ENCODE measurements at places on chromosomes 1 and 21.

DNA sequence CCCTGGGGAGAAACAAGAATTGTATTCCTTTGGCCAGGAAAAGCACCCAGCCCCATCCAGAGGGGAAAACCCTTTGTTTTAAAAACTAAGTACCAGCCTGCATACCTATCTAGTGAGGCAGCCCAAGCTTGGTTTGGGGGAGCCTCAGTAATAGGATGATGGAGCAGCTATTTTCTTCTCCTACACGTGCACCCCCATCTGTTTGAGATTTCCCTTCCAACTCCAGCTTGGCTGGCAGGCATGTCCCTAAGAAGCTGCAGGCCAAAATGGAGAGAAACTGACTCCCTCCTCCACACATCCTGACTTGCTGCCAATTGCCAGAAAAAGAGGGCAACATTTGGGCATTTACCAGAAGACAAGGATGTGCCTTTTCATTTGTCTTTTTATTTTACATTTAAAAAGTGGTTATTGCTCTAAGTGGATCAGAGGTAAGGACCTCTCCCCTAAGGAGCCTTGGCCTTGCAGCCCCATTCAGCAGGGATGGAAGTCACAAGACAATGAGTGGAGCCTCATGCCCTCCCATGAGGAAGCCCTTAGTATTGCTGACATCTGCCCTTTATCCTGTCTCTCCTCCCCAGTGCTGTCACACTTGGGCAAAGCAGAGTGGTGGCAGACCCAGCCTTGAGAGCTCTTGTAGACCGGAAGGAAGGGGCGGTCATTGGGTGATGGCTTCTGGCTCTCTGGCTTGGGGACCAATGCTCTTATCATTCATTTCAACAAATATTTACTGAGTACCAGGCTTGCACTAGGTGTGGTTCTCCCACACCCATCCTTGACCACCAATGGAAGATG, 8.6 kb downstream of the FNDC5 start:
- no peak for DNase-seq

GRCh38 chr1:226987623-226988333, 47.7 kb downstream of the COQ8A start:
- no peak for DNase-seq

DNA sequence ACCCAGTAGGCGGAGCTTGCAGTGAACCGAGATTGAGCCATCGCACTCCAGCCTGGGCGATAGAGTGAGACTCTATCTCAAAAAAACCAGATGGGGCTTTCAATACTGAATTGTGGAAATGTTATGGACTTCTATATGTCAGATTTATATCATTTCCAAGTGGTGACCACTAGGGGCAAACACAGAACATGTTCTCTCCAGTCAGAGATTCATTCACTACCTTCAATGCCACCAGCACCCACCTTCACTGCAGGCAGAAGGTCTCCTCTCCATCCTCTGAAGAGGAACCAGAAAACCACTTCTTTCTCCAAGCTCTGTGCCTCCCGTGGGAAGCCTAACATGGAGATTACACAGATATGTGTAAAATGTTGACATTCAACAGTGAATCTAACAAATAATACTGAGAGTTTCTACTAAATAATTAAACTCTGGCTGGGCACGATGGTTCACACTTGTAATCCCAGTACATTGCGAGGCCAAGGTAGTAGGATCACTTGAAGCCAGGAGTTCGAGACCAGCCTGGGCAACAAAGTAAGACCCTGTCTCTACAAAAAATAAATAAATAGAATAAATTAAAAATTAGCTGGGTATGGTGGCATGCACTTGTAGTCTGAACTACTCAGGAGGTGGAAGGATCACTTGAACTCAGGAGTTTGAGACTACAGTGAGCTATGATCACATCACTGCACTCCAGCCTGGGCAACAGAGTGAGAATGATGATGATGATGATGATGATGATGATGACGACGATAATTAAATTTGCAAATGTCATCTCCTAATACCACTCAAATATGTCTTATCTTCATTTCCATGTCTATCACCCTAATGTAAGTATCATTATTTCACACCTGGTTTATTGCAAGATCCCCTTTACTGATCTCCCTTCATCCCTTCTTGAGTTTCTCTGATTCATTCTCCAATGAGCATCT, 151.1 kb downstream of the ZNF281 start:
- peak; percentile 24 for DNase-seq

DNA sequence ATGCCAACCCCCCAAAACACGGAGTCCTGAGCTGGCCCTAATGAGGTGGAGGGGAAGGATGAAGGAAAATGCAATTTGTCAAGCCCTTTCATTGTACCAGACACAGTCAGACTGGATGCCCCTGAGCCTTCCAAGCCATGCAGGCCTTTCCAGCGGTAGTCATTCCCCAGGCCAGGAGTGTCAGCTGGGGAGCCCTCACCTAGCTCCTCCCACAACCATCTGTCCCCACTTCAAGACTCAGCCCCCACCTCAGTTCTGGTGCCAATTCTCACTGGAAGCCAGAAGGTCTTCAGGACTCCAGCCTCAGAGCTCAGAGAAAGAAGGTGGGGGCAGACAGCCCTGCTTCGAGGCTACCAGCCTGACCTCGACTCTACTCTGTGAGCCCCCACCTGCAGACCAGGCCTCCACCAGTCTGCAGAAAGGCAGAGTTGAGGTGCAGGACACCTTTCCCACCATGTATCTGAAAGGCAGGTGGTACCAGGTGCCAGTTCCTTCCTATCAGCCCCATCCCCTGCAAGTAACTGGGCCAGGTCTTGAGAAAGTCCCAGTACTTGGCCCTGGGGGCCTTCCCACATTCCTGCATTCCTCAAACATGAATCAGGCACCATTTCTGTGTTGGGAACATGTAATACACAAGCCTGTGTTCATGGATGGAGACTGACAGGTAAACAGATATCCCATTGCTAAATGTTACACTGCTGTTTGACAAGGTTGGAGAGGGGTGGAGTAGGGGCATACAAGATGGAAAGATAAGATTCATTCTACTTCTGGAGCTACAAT, 180.6 kb upstream of the EDN2 start:
- no peak for DNase-seq

DNA sequence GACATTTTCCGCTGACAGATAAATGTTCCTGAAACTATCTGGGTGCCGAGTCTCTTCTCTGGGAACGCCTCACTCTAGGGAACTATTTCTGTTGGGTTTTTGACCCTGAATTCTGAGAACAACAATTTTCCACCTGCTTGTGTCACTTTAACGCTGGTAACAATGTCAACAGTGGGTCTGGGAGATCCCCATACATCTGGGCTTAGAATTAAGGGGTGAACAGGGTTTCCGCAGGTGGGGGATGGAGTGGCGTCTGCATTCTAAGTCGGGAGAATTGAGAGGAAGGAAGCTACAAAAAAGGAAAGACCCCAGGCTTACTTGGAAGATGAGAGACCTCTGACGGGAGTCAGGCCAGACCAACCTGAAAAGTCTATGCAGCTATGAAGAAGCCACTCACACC, 8.7 kb downstream of the CD247 start:
- DNase-seq: peak; percentile 45

GRCh38 chr1:175878775-175879174, 135.4 kb upstream of the TNR start:
- no peak for DNase-seq

GRCh38 chr1:223343692-223344091, 20.3 kb downstream of the SUSD4 start:
- no peak for DNase-seq

DNA sequence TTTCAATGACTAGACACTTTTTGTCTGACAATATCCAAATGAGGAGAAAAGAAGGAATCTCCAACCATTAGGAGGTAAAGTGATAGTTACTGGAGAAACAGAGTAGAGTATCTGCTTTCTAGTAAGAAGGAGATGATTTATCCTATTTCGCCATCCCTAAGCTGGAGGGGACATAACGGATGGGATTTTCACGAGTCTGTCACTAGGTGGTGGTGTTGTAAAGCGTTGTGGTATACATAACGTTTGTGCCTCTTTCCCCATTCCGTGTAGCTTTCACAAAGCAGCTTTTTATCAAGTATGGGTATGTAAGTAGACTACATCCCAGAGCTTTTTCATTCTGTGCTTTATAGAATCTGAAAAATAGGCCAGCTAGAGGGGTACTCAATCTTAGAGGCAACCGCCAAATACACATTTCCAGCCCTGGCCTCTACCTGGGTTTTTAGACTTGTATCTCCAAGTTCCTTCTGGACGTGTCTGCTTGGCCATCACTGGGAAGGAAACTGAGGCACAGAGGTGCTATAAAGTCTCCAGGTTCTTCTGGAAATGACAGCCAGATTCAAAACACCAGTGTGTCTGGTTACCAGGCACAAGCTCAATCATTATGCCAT, 33.3 kb upstream of the FAM3B start:
- DNase-seq: peak; percentile 71
